ENCODE measurements at places on chromosomes 3 and 15. TPM values are rescaled to one million over a fixed set of nuclear protein-coding genes. Genes with fewer than 3 reads are reported as not detected.
A peak's percentile ranks its signal among the peaks of the same experiment; 100 is the strongest.

MITF gene
- 7.6 TPM for total RNA-seq

DNA sequence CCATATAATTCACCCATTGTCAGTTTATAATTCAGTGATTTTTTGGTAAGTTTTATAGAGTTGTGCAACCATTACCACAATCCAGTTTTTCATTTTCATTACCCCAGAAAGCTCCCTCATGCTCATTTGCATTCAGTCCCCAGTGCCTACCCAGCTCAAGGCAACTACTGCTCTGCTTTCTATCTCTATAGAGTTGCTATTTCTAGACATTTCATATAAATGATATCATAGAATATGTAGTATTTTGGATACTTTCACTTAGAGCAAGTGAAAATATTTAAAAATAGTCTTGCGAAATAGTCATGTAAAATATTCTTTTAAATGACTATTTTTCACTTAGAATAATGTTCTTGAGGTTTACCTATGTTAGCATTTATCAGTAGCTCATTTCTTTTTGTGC, 42.1 kb downstream of the ZNF654 start:
- no peak for DNase-seq

MKRN2OS gene
- total RNA-seq, result 7.9 TPM

ERC2 gene
- 0.77 TPM for total RNA-seq

- DNase-seq, result peak; percentile 48
These were observed 15.4 kb upstream of the FGD5 start for GRCh38 chr3:14803101-14803980.

All from PC-3 (cell line).